ENCODE measurements at places on chromosomes 4 and X. TPM values are rescaled to one million over a fixed set of nuclear protein-coding genes. Genes with fewer than 3 reads are reported as not detected.

DNA sequence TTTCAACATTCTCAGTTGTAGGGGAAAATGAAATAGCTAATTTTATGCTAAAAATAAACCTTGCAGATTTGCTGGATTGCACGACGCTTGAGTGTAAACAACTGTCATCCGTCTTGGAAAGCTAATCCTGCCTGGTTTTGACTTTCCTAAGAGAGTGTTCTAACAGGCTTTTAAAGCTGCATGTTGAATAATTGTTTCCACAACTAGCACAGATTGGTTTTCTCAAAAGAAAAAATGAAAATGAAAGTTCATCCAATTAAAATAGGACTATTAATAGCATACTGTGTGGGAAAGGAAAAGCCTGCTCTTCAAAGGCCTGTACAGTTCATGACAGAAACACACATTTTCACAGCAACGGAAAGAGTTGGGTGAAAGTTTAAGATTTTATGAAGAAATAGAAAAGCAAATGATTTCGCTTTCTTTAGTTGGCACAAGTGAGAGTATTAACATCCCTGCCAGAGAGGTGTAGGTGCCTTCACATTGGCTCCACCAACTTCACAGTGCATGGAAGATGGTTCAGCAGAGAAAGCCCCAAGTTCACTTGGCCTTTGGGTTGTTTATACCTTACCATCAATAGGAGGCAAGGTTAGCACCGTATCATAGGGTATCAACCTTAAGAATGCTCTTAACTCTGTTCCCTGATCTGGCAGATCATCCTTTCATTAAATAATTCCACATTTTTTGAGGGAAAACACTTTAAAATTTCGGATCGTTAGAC is 140.0 kb upstream of the GUCY1A1 start:
- DNase-seq: no peak

GRCh38 chr4:185712350-185713024 is 99.5 kb downstream of the SORBS2 start:
- no peak for DNase-seq

VCX gene
- 0.76 TPM for total RNA-seq

DNA sequence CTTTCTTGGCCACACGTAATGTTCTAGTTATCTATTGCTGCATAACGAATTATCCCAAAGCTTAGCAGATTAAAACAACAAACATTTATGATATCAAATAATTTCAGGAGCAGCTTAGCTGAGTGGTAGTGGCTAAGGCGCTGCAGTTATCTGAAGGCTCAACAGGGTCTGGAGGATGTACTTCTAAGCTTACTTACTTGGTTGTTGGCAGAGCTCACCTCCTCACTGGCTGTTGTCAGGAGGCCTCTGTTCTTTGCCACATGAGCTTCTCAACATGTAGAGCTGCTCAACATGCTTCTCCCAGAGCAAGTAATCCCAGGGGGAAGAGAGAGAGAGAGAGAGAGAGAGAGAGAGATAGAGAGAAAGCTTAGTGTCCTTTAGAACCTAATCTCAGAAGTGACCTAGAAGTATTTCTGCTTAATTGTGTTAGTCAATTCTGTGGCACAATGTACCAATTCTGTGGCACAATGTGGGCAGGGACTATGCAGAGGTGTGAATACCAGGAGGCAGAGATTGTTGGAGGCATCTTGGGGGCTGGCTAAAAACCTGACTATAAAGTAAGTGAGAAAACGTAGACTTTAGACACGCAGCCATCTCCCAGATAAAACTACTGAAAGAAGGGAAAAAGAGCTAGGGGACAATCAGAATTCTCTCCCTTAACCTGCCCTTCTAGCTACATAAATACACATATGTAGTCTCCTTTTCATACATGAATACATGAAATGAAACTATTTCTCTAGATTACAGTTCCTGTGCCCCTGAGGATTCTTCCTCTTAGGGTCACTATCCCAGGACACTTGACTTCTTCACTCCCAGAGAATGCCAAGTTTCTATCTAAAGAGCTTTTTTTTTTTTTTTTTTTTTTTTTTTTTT is 40.2 kb downstream of the HOPX start:
- DNase-seq: no peak

GRCh38 chr4:106305435-106306055 is 10.5 kb downstream of the TBCK start:
- DNase-seq: no peak
